Astrocyte (in vitro differentiated cells and primary cell): ENCODE measurements at places on chromosomes 7 and 10.

DNA sequence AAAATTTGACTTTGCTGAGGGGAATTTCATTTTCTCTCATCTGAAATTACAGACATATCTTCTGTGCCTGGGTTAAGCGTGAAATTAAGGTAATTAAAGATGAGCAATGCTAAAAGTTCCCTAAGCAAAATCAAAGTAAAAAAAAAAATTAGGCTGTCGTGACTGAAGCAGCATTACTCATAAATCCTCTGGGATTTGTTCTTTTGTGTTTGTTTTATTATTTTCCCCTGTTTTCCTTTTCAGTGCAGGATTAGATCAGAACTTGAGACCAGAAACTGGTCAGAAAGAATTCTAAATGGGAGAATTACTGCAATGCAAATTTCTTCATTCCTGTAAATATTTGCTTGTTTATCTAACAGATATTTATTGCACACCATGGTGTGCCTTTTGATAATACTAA is 141.4 kb upstream of the BET1 start:
- no peak for DNase-seq

DNA sequence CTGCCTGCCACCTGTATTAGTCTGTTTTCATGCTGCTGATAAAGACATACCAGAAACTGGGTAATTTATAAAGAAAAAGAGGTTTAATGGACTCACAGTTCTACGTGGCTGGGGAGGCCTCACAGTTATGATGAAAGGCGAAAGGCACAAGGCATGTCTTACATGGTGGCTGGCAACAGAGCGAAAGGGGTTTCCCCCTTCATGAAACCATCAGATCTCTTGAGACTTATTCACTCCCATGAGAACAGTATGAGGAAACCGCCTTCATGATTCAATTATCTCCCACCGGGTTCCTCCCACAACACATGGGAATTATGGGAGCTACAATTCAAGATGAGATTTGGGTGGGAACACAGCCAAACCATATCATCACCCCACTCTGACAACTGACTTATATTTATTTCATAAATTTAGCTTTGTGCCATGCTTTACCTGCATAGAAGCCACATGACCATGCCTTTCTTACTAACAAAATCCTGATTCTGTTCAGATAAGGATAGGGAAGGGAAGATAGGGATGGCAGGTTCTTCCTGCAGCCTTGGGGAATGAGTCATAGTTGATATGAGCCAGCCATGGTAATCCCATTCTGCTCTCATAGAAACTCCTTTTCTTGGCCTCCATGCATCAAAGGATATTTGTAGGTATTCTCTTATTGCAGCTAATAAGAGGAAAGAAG is 191.3 kb upstream of the AGK start:
- peak; percentile 17 for DNase-seq

DNA sequence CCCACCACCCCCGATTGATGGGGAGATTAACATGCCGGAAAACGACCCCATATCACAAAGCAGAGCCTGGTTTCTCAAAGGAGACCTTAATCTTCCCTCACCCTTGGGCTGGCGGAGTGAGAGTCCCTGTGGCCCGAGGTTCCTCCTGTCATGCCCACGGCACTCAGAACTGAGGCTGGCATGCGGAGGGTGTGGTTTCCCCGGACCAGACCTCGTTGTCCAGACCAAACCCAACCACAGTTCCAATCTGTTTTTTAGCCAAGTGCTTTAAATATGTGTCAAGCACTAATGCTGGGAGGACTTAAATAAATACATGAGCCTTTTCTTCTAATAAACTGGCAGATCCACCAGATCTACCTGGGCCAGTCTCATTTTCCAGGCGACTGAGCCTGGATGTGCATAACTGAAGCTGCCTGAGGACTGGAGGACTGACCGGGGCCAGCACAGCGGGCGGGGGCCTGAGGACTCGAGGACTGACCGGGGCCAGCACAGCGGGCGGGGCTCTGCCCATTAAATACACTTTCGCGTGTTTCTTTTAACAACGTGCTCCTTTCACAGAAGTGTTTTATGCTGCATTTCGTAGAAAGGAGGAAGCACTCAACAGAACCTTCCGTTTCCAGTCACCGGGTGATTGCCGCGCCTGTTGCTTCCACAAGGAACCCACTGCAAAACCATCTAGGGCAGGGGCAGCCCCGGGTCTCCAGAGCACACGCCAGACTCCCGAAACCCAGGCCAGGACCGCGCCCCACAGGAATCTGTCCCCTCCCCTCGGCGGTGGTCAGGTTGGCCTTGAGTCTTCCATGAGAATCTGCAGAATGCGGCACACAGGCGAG is 334.6 kb downstream of the PTPRN2 start:
- no peak for DNase-seq

DNA sequence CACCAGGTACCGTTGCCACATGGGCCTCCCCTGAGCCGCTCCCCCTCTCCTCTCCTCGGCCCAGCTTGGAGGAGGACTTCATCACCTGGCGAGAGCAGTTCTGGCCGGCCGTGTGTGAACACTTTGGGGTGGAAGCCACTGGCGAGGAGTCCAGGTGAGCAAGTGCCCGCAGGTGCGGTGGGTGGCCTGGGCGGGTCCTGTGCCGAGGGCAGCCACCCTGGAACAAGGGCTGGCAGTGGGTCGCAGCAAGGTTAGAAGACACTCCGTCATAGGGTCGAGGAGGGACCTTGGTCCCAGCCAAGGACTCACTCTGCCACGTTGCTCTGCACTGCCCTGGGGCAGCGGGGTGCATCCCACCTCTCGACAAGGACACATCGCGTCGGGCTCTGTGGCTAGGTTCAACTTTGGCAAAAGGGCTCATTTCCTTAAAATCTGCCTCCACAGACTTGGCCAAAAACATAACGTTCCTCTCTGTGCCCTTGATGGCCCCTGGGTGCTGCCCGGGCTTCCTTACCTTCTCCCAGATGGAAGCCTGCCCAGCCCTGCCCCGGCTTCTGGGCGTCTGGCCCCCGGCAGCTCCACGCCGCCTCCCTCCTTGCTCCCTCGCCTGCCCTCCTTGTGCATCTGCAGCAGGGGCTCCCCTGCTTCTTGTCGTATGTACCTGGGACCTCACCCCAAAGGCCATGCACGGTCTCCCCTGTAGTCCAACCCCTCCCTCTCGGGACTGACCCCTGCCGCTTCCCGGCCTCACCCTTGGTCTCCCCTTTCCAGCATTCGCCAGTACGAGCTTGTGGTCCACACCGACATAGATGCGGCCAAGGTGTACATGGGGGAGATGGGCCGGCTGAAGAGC is 12.7 kb downstream of the TMEM120A start:
- no peak for DNase-seq

DNA sequence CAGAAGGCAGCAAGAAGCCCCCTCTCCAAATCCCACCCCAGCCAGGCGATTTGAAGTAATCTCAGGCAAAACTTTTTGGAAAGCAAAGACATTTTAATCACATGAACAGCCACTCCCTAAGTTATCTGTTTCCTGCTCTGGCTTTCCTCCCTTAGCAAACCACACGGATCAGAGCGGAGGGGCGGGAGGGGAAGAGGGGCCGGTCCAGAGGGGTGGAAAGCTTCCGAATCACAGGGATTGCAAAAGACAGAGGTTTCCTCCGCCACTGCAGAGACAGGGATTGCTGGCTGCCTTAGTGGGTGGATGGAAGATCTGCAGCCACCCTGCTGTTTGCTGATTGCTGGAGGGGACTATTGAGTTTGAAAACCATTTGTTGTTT is 41.2 kb downstream of the ZCCHC24 start:
- peak; percentile 74 for DNase-seq

- no peak for DNase-seq
Observed at GRCh38 chr7:157008206-157009169, 2.0 kb downstream of the MNX1 start.

- no peak for DNase-seq
Observed at GRCh38 chr10:133109711-133110110, 22.0 kb downstream of the ADGRA1 start.

- DNase-seq: peak; percentile 59
Observed at GRCh38 chr10:78025685-78026364, 3.5 kb downstream of the POLR3A start.

DNA sequence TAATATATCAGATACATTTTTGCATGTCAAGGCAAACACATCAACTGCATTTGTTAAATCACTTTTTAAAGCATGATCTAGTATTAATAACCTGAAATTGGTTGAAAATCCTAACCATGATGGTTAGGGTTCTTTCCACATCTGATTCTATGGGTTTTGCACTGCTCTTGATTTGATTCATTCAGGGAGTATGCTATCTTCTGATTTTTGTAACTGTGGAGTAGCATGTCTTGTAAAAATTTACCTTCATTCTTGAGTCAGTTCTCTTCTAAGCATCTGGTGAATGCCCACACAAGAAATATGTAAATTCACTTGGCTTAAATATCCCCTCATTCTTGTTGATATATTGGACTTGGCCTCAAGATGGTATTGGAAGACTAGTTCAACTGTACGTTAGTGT is 178.7 kb downstream of the KLF6 start:
- no peak for DNase-seq

DNA sequence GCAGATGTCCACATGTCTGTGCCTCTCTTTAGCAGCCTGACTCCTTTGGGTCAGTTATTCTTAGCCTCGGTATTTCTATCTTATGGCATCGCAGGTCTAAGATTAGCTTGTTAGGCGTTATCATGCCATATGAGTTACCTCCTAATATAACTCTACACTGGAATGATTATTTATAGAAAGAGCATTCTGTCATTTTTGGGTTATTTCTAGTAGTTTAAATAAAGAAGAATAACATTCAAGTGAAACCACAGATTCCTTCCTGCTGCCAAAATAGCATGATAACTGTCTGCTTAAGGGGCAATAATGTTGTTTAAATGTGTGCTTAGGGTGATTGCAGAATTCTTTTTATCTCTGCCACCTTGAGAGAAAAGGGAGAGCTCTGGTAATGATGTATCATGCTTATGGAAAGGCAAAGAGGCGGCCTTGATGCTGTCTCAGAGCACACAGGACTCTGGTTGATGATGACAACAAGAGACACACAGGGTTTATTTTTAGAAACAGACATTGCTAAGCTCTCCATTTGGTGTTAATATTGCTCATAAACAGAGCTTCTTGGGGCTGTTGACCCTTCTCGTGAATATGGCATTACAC is 10.4 kb downstream of the HDAC9 start:
- peak; percentile 69 for DNase-seq

GRCh38 chr7:63114371-63114985 is 884.2 kb upstream of the ZNF722 start:
- no peak for DNase-seq

DNA sequence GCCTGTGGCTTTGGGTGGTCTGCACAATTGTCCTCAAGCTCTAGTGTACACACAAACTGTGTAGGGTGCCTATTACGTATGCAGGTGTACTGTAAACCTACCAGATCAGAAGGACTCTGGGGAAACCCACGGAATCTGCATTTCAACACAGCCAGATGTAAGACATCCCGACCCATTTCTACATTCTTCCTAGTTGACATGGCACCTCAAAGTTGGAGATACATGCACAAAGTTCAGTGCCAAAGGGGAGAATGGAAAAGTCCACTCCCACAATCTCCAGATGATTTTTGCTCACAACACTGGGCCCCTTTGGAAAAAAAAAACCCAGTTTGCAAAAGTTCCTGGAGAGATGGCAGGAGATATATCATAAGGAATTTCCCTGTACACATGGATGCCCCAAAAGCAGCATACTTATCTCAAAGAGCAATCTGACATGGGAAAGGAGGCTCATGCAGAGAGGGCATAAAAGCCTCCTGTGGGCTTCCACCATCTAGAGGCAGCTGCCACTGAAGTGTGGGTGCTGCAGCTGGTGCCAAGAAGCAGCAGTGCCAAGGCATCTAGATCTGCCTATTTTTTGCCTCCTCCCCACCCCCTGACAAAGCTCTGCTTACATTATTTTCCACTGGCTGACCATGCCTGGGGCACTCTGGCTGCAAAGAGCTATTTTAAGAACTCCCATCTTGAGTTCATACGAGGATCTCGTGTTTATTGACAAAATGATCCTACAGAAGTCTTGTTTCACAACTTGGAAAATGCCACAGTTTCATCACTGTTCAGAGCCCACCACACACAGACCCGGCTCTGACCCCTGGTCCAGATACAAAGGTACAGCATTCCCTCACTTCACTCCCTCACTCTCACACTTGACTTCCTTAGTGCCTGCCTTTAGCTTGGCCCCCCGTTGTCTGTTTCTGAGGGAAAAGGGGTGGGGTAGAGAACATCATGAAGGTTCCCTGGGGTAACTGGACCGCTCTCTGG is 12.9 kb downstream of the TECTB start:
- DNase-seq: no peak

- peak; percentile 52 for DNase-seq
Observed at GRCh38 chr10:28778524-28778923, 101.2 kb downstream of the BAMBI start.

DNA sequence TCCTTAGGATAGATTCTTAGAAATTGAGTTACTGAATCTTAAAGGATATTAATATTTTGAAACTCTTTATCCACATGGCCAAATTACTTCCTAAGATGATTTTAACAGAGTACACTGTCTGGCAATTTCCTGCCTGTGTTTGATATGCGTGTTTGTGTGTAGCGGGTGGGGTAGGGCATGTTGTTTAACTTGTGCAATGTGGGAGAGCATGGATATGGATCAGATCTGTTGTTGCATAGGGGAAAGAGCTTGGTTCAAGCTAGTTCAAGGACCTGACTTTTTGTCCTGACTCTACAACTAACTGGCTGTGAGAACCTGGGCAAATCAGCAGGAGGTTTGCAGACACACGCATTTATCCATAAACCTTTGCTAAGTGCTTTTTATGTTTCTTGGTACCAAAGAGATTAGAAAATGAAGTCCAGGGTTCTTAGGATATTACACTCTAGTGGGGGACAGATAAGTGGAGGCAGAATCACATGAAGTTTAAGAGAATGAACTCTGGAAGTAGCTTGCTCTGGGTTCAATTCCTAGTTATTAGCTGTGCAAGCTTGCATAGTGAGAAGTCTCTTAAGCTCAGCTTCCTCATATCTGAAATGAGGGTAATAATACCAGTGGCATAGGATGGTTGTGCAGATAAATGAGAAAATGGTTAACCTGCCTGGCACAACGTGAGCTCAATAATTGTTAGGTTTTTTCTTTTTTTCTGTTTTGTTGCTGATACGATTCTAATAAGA is 96.3 kb upstream of the PRR15 start:
- DNase-seq: no peak

GRCh38 chr7:142450206-142450605 is 192.3 kb upstream of the PRSS58 start:
- DNase-seq: no peak

DNA sequence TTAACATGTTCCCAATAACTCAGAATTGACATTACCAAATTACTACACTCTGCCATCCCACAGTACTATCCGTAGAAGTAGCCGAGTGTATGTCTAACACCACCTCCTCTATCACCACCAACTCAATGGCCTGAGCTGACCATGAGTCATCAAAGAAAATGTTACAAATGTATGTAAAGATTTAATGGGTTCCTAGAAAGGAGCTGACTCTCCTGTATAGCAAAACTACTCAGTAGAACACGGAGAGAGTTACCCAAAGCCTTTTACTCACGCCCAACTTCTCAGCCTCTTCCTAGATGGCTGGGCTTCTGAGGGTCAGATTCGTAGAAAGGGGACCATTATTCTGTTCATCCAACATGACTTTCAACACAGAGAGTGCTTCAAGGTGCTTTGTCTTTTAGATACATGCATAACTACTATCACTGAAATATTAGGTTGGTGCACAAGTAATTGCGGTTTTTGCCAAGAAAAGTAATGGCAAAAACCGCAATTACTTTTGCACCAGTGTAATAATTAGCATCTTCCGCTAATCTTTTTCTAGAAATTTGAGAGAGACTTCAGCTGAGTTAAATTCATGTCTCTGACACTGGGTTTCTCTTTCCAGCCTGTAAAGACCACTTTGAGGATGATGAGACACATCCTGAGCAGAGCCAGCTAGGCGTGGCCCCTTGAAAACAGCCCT is 24.0 kb upstream of the NANOS1 start:
- peak; percentile 31 for DNase-seq
